ENCODE measurements at places on chromosomes 11 and 22.

GRCh38 chr11:128471138-128471661 is 116.2 kb downstream of the ETS1 start:
- peaks cover 87% of the 10 kb centered on the region for H3K36me3 ChIP-seq
- no peak overlapping the region for H3K4me3 ChIP-seq
- H3K27me3 ChIP-seq: no peaks in the 10 kb centered on the region
- H3K4me1 ChIP-seq: peaks cover 62% of the 10 kb centered on the region

GRCh38 chr11:64088162-64089026 is 52.7 kb downstream of the FLRT1 start:
- no peak overlapping the region for H3K27ac ChIP-seq
- H3K4me1 ChIP-seq: peaks cover 34% of the 10 kb centered on the region
- no peaks in the 10 kb centered on the region for H3K36me3 ChIP-seq
- no peak overlapping the region for H3K4me3 ChIP-seq

DNA sequence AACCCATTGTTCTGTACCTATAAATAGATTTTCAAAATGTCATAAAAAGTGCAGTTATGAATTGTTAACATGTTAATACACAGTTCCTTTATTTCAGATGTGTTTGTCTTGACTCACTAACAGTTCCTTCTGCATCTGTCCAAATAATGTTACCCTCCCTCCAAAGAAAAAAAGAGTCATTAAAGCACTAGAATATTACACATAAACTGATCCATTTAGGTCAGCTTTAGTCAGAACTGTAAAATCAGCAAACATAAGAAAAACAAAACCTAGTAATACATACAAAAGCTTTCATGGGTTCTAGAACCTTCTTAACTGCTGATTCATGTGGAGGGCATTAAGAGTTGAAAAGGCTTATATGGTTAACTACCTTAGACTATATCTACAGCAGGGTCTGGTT is 65.4 kb downstream of the SESN3 start:
- peaks cover 2% of the 10 kb centered on the region for H3K27me3 ChIP-seq
- no peak overlapping the region for H3K4me3 ChIP-seq
- no peaks in the 10 kb centered on the region for H3K4me1 ChIP-seq
- no peaks in the 10 kb centered on the region for H3K36me3 ChIP-seq
- H3K27ac ChIP-seq: no peak overlapping the region
- DNase-seq: no peak

DNA sequence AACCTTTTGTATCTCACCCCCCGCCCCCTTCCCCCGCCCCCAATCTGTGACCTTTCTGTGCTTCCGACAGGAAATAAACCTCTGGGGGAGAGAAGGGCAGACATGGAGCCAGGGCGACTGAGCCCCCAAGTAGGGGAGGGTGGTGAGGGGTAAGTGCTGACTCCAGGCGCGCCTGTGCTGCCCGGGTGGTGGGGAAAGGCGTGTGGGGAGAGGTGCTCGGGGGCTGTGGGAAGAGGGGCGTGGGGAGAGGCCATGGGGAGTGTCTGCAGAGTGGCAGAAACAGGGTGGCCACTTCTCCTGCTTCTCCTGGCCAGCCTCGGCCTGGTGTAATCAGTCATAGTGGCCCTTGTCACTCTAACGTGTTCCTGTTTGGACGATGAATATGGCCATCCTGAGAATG is 8.0 kb downstream of the SLC16A8 start:
- no peaks in the 10 kb centered on the region for H3K4me1 ChIP-seq
- no peak overlapping the region for H3K27ac ChIP-seq
- H3K4me3 ChIP-seq: no peak overlapping the region
- H3K36me3 ChIP-seq: no peaks in the 10 kb centered on the region
- DNase-seq: no peak
